A172 (cell line): ENCODE measurements at places on chromosomes 5 and 9.

GRCh38 chr9:27664121-27664779, 91.0 kb upstream of the C9orf72 start:
- DNase-seq: no peak

- no peak for DNase-seq
Measured at GRCh38 chr9:98977246-98977714, 33.6 kb downstream of the COL15A1 start.

DNA sequence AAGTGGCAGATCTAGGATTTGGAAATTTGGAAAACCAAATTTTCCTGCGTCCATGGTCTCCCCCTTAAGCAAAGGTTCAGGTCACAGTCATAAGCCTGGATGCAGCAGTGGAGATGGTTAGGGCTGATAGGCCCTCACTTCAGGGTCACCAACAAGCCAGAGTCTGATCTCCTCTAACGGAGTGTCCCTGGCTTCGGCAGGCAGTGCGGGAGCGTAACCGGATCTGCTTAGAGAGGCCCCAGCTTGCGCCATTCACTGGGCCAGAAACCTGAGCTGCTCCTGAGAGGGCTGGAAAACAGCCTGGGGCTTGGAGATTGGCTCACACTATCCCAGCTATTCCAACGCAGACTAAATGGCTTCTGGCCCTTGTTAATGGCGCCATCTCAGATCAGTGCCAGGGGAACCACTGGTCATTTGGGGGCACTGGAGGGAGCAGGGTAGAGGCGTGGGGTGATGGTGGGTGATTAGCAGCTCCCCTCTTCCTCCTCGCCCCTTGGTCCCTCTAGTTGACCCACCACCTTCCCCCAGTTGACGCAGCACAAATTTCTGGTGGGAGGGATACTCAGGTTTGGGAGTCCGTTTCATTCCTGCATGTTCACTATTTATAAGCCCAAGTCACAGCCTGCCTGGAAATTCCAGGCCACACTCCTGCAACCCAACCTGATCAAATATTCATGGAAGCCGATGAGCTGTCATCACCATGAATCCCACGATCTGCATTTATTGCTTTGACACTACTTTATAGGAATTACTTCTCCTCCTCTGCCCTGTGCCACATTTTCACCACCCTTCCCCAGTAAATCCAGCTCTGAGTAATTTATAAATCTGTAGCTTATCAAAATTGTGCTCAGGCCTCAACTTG, 134.6 kb upstream of the CPEB4 start:
- no peak for DNase-seq

- DNase-seq: no peak
Measured at GRCh38 chr9:27338527-27338903, 41.6 kb upstream of the EQTN start.

GRCh38 chr9:19009391-19009965, 23.5 kb downstream of the SAXO1 start:
- DNase-seq: no peak

- no peak for DNase-seq
Measured at GRCh38 chr5:132067451-132067850, 6.1 kb upstream of the CSF2 start.

GRCh38 chr5:17020678-17021601, 84.9 kb upstream of the MYO10 start:
- no peak for DNase-seq

GRCh38 chr5:74186356-74187315, 453.9 kb downstream of the ENC1 start:
- DNase-seq: no peak

GRCh38 chr9:114112325-114112724, 13.2 kb upstream of the KIF12 start:
- DNase-seq: no peak

- peak; percentile 98 for DNase-seq
Measured at GRCh38 chr9:79764374-79764773, 192.6 kb downstream of the TLE4 start.

GRCh38 chr5:143066556-143067281, 296.5 kb downstream of the ARHGAP26 start:
- no peak for DNase-seq

DNA sequence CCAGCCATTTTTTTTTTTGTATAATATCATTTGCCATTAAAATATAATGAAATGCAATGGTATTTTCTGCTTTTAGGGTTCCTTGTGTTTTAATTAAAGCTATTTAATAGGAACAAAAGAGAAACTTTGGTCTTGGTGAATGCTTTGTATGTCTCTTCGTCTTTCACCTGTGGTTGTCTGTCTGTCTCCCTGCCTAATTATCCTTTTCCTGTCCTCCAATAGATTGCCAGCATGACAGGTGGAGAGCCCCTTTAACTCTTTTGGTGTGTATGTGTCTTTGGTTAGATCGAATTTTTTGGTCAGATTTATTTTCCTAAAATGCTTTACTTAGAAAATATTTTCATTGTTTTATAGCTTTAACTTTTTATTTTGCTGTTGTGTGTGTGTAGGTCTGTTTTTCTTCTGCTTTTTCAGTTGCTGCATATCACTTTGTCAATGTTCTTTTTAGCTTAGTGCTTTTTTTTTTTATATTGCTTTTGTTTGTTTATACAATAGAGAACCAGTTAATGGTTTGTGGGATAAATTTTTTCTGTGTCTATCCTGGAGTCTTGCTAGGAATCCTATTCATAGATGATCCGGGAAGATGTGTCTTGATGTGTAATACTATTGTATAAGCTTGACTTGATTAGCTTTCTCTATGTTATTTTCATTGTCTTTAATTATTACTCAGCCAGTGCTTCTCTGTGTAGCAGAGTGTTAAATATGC, 8.6 kb downstream of the CHMP5 start:
- DNase-seq: no peak

GRCh38 chr5:76372323-76373054, 30.6 kb upstream of the IQGAP2 start:
- DNase-seq: peak; percentile 97

DNA sequence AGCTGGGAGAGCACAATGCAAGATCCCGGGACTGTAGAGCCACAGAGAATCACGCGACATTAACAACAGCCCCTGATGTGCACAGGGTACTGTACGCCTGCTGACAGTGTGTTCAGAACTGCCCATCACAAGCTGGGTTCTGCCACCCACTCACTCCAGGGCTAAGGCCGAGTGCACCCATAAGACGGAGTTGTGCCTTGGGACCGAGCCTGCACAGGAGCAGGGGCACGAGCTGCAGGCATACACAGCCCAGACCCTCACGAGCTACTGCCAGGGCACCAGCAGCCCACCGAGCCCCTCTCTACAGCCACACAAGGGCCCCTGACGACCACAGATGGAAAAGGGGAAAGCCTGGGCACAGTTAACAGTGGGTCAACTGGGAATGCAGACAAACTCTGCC, 67.8 kb downstream of the CAMSAP1 start:
- no peak for DNase-seq

GRCh38 chr9:116809656-116810055, 122.6 kb downstream of the TRIM32 start:
- DNase-seq: no peak

DNA sequence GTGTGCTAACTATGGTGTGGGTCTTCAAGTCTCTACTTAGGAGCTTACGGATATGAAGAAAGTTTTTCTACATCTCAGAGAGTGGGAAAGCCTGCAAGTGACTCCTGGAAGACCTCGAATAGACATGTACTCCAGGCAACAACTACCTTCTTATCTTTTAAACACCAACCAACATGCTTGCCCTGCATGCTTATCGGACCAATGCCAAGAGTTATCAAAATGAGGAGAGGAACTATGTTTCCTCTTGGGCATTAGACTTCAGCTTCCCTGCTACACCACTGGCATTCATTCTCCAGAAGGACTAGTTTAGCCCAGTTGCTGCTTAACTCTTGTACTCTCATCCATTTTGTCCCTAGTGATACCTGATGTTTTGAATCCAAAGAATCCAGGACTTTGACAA, 74.7 kb upstream of the MAN2A1 start:
- DNase-seq: no peak

DNA sequence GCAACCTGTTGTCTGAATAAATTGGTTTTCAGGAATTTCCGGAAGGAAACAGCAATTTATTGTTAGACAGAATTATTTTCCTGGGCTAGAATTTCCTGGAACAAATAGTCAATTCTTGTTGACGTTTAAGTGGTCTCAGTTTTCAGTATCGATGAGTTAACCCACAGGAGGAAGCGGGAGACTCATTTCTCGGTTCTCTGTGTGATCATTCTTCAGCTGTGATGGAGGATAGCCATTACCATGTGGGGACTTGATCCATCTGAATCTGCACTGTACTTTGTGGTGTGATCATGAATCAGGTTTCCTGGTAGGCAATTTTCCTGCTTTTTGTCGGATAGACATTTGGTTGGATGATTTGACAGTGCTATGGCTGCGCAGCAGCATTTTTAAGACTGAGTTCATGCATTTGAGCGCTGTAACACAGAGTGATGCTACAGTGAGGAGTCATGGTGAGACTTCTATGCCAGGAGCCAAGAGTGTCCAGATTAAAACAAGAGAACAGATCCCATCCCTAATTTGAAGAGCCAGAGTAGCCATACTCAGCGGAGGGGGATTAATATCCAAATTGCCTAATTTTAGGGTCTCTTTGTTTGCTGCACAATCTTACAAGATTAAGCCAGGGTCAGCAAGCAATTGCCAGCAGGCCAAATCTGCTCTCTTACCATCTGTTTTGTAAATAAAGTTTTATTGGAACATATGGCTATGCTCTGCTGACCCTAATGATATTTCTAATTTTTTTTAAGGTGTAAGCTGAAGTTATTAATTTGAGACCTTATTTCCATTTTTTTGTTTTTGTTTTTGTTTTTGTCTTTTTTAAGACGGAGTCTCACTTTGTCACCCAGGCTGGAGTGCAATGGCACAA, 355.9 kb downstream of the RAB3C start:
- no peak for DNase-seq
